H4 (cell line): ENCODE measurements at places on chromosomes 7 and 10.

DNA sequence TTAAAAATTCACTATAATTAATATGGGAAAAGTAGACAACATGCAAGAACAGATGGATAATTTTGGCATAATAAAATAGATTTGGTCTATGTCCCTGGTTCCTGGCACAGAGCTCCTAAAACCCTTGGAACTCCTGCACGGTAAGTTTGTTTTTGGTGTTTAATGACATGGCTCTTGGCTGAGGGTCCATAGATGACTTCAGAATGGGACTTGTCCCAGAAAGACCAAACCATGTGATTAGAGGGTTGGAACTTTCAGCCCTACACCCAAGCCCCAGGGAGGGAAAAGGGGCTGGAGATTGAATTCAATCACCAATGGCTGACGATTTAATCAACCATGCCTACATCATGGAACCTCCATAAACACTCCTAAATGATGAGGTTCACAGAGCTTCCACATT, 12.6 kb upstream of the GSDME start:
- no peak for DNase-seq

- DNase-seq = no peak
These were observed at the start of gene URGCP for GRCh38 chr7:43906331-43907010. URGCP (minus strand) TSS chr7:43906596; CDS start chr7:43906575, 21 bp downstream.

- DNase-seq = no peak
These were observed 63.9 kb downstream of the VOPP1 start for GRCh38 chr7:55508221-55509011.

DNA sequence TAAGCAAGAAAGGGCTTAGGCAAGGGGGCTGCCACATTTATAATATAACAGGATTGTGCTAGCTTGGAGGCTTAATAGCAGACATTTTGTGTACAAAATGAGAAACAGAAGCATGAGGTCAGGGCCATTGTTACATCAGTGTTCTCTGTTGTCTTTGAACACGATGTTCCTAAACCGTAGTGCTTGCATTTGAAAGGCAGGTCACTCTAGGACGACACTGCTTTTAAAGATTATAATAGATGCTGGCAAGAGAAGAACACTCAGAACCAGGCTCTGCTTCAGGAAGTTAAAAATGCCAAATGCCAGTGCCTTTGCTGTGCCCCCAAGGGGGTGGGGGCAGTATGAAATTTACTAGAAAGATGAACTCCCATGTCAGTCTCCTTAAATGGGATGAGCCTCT, 91.1 kb downstream of the SORCS3 start:
- no peak for DNase-seq

- DNase-seq = peak; percentile 98
These were observed 144.4 kb downstream of the TES start for GRCh38 chr7:116354546-116355423.

DNA sequence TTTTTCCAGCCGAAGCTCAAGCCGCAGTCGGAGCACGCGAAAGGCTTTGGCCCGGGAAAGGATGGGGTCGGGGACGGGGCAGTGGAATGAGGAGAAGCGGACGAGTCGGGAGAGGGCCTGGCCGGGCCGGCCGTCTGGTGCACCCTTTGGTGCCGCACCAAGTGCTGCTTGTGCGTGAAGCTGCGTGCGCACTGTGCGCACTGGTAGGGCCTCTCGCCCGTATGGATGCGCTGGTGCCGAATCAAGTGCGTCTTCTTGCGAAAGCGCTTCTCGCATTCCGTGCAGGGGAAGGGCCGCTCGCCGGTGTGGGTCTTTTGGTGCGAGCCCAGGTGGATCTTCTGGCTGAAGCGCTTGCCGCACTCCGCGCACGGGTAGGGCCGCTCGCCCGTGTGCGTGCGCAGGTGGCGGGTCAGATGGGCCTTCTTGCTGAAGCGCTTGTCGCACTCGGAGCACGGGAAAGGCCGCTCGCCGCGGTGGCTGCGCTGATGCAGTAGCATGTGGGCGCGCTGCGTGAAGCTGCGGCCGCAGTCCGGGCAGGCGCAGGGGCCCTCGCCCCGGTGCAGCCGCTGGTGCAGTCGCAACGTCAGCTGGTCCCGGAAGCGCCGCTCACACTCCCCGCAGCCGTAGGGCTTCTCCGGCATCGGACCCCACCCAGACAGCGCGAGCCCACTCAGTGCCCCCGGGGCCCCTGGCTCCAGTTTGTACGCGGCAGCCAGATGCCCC, 7.8 kb downstream of the ZNF467 start:
- no peak for DNase-seq

DNA sequence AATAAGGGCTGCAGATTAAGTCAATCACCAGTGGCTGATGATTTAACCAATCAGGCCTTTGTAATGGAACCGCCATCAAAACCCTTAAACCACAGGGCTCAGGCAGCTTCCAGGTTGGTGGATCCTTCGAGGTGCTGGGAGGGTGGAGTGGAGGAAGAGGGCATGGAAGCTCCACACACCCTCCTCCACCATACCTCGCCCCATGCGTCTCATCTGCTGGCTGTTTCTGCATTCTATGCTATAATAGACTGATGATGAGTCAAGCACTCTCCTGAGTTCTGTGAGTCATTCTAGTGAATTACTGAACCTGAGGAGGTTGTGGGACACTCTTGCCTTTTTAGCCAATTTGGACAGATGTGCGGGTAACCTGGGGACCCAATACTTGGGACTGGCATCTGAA, 43.9 kb downstream of the CHST15 start:
- DNase-seq = no peak

- no peak for DNase-seq
These were observed 6.4 kb downstream of the CARD11 start for GRCh38 chr7:3037259-3037658.

- no peak for DNase-seq
These were observed 67.6 kb downstream of the PRKAG2 start for GRCh38 chr7:151809146-151809863.
